ENCODE measurements at places on chromosomes 3 and 15.

- DNase-seq = no peak
Observed at GRCh38 chr3:26522919-26523318, 99.7 kb upstream of the LRRC3B start.

GRCh38 chr3:149603126-149604074 is 54.4 kb downstream of the WWTR1 start:
- peak; percentile 29 for DNase-seq

GRCh38 chr15:75327005-75327404 is 8.9 kb upstream of the COMMD4 start:
- DNase-seq = no peak

DNA sequence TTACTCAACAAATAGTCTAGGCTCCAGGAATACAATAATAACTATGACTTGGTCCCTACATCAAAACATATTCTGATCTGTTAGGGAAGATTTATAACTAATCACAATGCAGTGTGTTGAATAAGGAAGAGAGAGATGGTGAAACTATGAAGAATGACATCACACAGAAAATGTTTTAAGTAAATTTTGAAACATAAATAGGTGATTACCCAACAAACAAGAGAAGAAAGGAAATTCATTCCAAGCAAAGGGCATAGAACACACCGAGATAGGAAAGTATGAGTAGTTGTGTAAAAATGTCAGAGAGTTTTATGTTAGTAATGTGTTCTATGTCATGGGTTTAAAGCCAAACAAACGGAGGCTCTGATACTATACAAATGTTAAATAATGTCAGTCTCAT is 13.4 kb downstream of the SEC62 start:
- no peak for DNase-seq

GRCh38 chr3:196518966-196519717 is 4.0 kb upstream of the SMCO1 start:
- peak; percentile 61 for DNase-seq

GRCh38 chr15:48052946-48053345 is 67.8 kb upstream of the SLC24A5 start:
- DNase-seq = no peak

- no peak for DNase-seq
Observed at GRCh38 chr3:195873971-195874370, 34.4 kb downstream of the TNK2 start.

DNA sequence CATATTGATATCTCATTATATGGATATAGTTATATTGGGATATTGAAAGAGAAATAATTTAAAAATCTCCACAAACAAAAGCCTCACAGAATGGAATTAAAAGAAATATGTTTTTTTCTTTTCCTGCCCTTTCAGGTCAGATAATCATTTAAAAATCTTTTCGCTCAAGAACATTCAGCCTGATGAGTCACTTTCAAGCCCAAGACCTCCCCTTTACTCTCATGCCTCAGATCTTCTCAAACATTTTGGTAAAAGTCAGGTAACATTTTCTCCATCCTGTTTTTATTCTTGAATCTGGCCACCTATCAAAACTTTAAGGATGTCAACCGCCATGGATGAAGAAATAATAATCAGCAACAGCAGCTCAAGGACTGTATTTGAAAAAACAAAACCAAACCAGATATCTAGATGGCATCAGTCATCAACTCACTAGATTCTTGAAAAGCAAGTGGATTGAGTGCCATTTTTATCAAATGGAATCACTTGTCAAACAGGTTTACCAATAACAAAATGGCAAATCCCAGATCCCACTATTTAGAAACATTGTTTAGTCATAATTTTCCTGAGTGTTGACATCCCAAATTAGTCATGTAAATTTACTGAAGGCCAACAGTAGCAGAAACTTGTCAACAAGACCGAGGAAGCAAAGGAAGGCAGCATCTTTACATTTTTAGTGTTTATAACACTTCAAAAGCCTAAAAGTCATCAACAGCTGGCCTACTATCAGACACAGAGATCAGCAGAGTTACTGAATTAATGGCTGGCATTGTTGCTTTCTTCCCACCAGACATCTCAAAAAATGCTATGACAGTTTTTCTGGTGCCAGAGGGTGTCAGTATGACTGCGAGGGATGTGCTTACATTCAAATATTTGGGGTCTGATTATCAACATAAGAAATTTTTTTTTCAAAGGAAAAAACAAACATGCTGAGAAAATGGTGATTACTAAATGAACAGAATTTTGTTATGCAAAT is 444.7 kb downstream of the MAGI1 start:
- no peak for DNase-seq

DNA sequence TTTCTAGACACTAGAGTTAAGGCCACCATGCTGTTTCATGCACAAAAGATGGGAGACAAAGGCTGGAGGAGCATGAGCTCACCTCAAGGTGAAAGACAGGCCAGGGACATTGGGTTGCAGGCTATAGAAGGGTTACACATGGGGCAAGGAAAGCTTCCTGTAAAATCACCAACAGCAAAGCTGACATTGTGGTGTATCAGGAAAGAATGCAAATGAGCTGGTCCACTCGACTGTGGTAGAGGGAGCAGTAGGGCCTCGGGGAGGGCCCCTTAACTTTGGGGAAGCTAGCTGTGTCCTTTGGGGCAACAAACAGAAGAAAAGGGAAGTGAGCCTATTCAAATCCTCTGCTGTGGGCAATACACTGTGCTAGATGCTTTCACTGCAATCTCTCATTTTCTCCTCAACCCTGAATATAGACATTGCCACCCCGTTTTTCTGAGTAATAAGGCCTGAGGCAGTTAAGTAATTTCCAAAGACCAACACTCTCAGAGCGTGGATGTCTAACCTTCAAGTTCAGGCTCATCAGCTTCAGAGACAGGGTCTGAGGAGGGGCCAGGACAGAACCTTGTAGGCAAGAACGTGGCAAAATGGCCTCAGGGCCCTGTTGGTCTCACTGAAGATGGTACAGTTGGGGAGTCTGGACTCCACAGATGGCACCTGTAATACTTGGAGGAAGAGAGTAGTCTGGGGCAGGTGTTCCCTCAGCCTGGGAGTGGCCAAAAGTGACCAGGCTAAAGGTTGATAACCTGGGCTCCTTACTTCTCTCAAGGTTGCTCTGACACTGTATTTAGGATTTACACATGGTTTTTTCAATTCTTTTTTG is 24.1 kb downstream of the CX3CR1 start:
- DNase-seq = no peak

- no peak for DNase-seq
Observed at GRCh38 chr3:130831719-130832400, 62.0 kb upstream of the ATP2C1 start.

DNA sequence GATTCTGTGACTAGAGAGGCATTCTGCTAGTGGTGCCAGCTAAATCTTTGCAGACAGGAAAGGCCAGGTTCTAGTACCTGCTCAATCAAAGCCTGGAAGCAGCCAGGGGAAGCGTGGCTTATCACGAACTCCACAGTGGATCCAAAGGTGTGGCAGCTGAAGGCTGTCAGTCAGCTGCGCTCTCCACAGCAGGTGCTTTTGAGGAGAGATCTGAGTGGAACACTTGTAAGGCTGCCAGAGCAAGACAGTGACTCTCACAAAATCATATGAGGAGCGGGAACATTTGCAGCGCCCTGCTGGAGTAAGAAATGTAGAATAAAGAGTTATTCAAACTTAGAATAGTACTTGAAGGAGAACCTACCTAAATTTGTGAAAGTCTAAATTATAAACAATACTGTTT is 5.0 kb upstream of the DPH6 start:
- no peak for DNase-seq

- DNase-seq = peak; percentile 7
Observed at GRCh38 chr3:123498761-123499160, 49.9 kb upstream of the ADCY5 start.

- DNase-seq = peak; percentile 18
Observed at GRCh38 chr15:89068325-89068784, 19.9 kb upstream of the ABHD2 start.

DNA sequence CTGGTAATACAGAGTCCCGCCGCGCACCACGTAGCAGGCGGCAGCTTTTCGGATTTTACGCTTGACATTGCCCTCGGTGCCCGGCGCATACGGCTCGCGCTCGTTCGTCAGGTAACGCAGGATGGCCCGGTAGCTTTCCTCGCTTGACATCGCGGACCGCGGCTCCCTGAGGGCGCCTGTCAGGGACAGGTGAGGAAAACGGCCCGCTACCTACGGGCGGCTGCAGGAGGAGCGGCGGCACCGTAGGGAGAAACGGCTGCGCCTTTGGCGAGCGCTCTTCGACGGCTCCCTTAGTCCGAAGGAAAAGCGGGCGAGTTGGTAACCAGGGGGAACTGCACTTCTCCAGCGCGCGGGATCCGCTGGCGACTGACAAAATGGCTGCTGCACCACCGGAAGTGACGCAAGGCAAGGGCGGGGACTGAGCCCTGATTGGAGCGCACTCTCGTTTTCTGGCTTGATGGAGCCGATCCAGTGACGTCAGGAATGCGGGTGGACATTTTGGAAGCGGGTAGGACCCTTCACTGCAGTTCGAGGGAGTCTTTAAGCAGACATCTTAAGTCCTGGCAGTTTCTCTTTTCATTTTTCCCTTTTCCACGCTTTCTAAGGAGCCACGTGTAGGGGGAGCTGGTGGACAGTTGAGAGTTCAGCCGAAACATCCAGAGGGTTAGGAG is at the start of gene ZBTB11:
TSS of gene ZBTB11 (minus strand) at position 368 of the 671 bp plus-strand sequence. CDS start at position 150, 218 bp downstream.
- no peak for DNase-seq

GRCh38 chr3:68878322-68878721 is 54.0 kb downstream of the TAFA4 start:
- DNase-seq = no peak

DNA sequence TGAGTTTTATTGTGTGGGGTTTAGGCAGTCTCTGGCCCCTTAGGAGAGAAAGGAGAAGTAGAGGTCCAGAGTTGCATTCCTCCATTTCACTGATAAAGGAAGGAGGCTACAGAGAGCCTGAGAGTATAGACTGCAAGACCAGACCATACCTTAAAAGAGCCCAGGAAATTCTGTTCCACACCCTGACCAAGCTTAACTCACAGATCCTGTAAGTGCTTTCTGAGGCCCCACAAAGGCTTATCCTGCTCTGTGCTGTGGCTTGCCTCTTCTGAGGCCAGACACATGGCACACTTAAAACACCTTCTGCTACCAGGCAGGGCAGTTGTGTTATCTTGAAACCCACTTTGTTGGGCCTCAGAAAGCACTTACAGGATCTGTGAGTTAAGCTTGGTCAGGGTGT is 39.2 kb upstream of the LEKR1 start:
- DNase-seq = no peak

- no peak for DNase-seq
Observed at GRCh38 chr3:143573610-143574303, 274.5 kb downstream of the SLC9A9 start.

DNA sequence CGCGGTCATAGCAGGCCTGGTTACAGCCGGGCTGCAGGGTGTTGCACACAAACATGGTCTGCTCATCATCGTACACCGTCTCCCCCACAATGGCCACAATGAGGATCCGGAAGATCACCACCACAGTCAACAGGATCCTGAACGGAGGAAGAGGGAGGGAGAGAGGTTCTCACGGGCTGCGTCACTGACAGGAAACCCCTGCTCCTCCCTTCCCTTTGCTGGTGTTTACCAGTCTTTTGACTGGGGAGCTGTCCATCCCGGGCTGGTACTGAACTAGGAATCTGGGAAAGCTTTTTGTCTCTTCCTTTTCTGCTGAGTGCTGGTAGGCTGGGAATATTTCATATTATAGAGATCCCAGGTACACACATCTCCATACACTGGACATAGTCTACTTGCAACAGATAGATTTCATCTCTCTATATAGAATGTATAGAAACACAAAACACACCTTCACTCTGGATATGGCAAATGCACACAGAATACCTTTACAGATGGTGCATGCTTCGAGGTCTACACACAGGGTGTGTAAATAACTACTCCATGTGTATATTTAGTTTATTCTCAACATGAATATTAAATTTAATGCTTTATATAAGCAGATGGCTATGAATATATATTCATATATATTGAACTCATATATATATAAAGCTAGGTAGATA is 1.4 kb downstream of the GJD2 start:
- DNase-seq = no peak

GRCh38 chr15:100114571-100114970 is 227.2 kb downstream of the ADAMTS17 start:
- no peak for DNase-seq

- no peak for DNase-seq
Observed at GRCh38 chr15:60400944-60401343, 3.2 kb upstream of the ANXA2 start.

GRCh38 chr3:81749265-81749664 is 12.2 kb downstream of the GBE1 start:
- no peak for DNase-seq

- peak; percentile 98 for DNase-seq
Observed at GRCh38 chr3:116067326-116067725, 378.0 kb downstream of the LSAMP start.

GRCh38 chr15:58396181-58396580 is 35.6 kb upstream of the LIPC start:
- DNase-seq = no peak

- peak; percentile 5 for DNase-seq
Observed at GRCh38 chr15:99967841-99968371, 234.7 kb upstream of the LYSMD4 start.

GRCh38 chr3:73389117-73389813 is 235.5 kb downstream of the PDZRN3 start:
- DNase-seq = no peak

GRCh38 chr3:44827196-44827595 is 34.5 kb upstream of the TMEM42 start:
- no peak for DNase-seq

DNA sequence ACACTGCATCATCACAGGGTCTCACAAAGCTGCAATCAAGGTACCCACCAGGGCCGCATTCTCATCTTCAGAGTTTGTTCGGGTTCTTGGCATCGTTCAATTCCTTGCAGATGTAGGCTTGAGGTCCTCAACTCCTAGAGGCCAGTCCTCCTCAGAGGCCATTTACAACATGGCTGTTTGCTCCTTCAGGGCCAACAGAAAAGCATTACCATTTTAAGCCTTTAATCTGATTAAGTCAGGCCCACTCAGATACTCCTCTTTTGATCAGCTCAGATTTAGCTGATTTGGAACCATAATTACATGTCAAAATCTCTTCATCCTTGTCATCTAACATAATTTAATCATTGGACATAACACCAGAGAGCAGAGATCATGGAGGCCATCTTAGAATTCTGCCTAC is 55.4 kb downstream of the BFSP2 start:
- DNase-seq = no peak

- no peak for DNase-seq
Observed at GRCh38 chr15:56737791-56738190, 4.5 kb upstream of the ZNF280D start.

GRCh38 chr15:82714016-82714415 is 4.3 kb upstream of the AP3B2 start:
- no peak for DNase-seq

- DNase-seq = no peak
Observed at GRCh38 chr3:1963896-1964295, 134.8 kb upstream of the CNTN4 start.

GRCh38 chr3:25727316-25727715 is 55.9 kb downstream of the NGLY1 start:
- DNase-seq = no peak

Measured in NCI-H446 treated with DMSO at 0.1 percent for 48 hours (cell line).